ENCODE measurements at places on chromosomes 1 and 21.

GRCh38 chr1:5973771-5974170 is 18.5 kb downstream of the NPHP4 start:
- DNase-seq, result peak; percentile 58

- no peak for DNase-seq
These were observed 490 bp downstream of the SERINC2 start for GRCh38 chr1:31413405-31414001.

DNA sequence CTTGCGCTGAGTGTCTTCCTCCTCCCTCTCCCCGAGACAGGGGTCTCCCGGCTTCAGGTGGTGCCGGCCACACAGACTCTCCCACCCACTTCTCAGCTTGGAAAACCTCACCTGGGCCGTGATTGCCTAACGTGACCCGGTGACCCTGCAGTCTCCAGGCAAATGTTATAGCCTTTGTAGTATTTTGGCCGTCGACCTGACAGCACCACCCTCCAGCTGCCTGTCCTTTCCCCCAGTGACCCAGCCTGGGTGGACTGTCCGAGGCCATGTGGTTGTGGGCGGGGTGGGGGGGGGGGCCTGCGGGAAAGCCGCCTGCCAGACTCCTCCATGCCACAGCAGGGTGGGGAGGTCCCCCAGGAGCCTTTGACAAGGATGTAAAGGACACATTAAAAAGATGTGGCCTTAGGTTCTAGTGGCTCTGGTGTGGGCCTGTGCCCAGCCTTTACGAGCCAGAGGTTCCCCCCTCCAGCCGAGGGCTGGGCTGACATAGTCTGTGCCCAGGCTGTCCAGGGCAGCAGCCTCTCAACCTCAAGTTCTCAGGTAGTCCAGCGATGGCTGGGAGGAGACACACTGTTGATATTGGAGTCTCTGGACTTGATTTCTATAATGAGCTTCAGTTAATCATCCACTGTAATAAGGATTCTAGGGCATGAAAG is 8.1 kb downstream of the TOR3A start:
- DNase-seq, result no peak

- DNase-seq, result no peak
These were observed 3.0 kb downstream of the APP start for GRCh38 chr21:26167593-26167992.

GRCh38 chr1:50208315-50208714 is 99.6 kb downstream of the ELAVL4 start:
- DNase-seq, result no peak

GRCh38 chr1:14778898-14779865 is 180.7 kb downstream of the KAZN start:
- DNase-seq, result no peak

- no peak for DNase-seq
These were observed 10.9 kb downstream of the PHACTR4 start for GRCh38 chr1:28380394-28380793.

DNA sequence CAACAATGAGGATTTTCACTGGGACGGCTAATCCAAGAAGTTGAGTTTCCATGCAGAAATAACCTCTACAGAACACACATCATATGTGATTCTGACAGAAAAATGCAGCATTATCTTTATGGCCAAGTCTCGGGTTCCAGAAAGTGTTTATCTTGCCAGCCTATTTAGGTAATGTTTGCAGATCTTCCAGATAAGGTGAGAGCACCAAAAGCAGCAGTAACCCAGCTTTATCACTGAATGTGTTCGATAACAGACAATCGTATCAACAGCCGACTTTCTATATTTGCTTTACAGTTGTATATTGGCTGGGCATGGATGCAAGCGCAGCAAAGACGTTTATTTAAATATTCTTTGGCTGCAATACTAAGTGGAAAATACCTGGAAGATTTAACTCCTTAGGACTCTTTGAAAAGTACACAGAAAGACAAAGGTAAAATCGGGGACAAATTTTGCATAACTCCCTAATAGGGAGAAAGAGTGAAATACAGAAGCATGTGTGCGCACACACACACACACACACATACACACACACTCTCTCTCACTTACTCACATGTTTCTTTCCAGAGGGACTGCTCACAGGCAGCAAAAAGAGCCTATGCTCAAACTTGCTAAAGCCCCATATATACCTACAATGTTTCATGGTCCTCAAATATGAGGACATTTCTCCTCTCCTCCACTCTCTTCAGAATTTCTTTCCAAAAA is 3.0 kb upstream of the CTSK start:
- DNase-seq, result no peak

DNA sequence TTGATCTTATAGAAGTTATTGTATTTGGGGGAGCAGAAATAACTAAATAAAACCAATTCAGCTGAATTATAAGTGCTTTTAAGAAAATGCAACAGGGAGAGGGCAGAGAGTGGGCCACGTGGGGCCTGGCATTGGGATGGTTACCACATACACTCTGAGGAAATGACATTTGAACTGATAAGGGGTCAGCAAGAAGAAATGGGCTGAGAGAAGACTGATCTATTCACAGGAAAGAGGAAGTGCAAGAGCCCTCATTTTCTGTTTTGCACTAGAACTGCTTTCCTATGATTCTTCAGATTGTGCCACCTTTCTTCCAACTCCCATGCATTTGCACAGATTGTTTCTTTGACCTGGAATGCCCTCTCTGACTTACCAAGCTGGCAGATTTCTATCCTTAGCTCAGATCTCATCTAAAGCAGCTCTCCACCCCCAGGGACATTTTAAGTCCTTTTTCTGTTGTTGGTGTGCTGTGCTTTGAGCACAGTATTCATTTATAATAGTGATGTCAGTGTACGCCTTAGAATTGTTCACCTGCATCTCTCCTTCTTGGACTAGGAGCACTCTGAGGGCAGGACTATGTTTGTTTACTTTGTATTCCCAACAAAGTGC is 115.9 kb downstream of the FGGY start:
- DNase-seq, result no peak
